Vagina (tissue), 2 donors: ENCODE measurements at places on chromosomes 5 and 9.

DNA sequence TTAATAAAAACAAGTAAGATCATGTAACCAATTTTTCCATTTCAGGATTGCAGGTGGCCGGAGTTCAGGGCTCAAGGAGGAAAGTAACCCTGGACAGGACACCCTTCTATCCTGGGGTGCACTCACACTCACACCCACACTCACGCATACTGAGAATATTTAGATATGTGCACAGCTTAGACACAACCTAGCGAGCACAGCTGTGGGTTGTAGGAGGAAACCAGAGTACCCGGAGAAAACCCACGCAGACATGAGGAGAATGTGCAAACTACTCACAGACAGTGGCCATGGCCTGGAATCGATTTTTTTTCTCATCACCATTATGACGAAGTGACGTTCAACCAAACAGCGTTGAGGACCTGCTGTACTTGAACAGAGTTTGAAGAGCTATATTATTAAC is 4.5 kb upstream of the EFNA5 start:
- no peak for DNase-seq

DNA sequence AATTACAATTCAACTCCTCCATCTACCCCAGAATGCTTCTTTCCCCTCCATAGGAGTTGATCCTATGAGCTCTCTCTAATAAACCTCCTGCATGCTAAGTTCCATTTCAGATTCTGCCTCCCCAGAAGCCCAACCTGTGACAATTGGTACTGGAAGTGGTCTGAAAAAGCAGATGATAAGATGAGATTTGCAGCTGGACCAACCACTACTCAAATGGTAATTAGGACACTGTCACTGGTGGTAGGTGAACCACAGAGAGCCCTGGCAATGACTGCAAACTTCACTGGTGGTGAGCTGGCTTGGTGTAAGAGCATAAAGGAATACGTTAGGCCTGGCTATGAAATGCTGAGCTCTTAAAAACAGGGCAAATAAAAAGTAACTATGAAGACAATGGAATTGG is 112.6 kb downstream of the ESM1 start:
- no peak for DNase-seq

GRCh38 chr9:136327304-136327974 is at the start of gene GPSM1:
TSS of gene GPSM1 (plus strand) at chr9:136327539. CDS start at chr9:136327696, 157 bp downstream.
- DNase-seq, result no peak

GRCh38 chr5:134088994-134089560 is 25.4 kb upstream of the TCF7 start:
- no peak for DNase-seq

GRCh38 chr5:147168578-147169327 is 66.1 kb upstream of the STK32A start:
- DNase-seq, result no peak

- DNase-seq, result no peak
Observed at GRCh38 chr9:16602494-16602893, 268.0 kb downstream of the BNC2 start.

- DNase-seq, result no peak
Observed at GRCh38 chr9:113536483-113537228, 73.1 kb downstream of the RGS3 start.

DNA sequence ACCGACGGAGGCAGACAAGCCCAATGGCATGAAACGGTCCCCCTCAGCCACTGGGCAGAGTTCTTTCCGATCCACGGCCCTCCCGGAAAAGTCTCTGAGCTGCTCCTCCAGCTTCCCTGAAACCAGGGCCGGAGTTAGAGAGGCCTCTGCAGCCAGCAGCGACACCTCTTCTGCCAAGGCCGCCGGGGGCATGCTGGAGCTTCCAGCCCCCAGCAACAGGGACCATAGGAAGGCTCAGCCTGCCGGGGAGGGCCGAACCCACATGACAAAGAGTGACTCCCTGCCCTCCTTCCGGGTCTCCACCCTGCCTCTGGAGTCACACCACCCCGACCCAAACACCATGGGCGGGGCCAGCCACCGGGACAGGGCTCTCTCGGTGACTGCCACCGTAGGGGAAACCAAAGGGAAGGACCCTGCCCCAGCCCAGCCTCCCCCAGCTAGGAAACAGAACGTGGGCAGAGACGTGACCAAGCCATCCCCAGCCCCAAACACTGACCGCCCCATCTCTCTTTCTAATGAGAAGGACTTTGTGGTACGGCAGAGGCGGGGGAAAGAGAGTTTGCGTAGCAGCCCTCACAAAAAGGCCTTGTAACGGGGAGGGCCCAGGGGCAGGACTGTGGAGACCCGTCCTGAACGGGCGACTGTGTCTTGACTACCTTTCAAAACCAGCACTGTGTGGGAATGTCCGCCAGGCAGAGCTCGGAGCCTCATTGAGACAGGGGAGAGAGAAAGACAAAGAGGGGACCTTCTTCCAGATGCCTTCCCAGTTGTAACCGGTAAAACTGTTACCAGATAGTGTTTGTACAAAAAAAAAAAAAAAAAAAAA is 29.9 kb downstream of the CD180 start:
- DNase-seq, result no peak

DNA sequence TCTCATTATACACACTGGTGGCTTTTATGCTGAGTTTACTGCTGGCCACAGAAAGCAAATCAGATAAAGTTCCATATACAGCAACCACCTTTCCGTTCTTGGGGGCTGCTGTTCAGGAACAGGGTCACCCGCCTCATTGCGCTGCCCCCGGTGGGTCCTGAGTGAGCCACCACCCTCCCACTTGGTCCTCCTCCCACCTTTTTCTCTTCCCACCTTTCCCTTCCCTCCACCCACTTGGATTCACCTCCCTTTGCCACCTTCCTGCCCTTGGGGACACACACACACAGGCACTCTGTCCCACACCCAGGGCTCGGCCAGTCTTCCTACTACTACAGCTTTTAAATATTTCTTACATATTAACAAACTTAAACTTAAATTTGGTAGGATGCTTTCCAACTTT is 127.6 kb downstream of the WDR70 start:
- DNase-seq, result no peak

DNA sequence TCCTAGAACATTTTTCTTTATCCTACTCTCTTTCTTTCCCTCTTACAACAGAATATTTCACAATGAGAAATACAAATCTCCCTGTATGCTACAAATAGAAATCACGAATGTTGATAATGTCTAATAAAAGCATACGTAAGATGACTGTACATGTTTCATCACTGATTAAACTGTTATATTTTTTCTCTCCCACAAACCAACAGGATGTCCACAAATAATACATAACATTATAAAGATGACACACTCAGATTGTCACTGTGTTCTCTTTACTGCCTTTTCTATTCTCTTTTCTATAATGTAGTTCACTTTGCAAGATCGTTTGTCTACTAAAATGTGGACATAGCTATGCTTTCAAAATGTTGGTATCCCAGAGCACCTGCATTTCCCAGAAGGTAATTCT is 90.7 kb upstream of the PARP8 start:
- DNase-seq, result no peak

DNA sequence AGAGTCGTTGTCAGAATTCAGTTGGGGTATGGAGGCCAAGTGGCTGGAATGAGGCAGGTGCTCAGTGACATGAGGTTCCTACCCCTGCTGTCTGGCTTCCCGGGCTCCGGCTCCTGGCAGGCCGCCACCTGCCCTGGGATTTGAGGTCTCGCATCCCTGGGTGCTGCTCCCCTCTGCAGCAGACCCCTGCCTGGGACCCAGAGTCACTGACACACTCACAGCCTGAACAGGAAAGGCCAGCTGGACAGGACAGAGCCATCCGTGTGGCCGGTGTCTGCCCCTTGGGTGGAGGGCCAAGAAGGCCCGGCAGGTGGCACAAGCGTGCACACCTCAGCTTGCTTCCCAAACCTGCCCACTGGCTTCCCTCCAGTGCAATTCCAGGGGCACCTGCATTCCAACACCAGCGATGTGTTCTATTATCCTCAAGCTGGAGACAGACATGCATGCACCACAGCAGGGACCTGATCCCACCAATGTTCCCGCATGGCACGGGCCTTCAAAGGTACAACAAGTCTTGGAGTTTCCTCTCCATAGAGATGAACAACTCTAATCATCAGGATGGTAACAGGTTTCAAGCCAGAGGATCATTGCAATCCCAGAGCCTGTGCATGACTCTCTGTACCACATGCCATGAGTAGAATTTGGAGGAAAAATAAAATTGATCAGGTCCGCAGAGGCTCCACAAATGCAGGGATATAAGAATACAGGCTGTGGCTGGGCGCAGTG is 45.6 kb upstream of the RNF130 start:
- no peak for DNase-seq

GRCh38 chr5:180909782-180910181 is 10.8 kb downstream of the BTNL8 start:
- no peak for DNase-seq

GRCh38 chr5:172969921-172970320 is 10.7 kb downstream of the RPL26L1 start:
- DNase-seq, result no peak

DNA sequence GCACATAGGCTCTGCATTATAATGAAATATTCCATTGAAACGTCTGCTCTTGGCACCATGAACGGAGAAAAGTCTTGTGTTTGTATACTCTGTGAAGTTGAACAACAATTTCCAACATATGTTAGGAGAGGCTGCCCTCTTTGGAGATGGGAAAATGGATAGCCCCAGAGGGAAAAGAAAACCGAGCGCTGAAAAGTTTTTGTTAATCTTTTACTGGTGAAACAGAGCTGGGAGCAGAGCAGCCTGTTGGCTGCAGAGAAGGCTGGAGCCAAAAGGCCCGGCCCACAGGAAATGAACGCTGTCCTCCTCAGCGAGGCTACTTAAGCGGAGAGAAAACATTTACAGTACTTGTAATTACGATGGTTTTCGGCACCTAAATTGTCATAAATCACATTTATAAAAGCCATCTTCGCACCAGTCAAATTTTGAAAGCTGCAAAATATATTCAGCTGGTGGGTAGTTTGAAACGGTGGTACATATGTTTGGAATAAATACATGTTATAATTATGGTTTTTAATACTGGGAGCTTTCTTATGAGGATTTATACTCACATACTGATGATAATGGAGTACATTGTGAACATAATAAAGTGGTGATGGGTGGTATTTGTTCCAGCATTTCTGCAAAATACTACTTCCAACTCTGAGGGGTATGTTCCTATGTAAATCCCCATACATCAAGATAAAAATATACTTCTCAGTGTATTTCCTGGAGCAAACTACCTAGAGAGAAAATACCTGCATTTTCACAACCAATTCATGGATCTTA is 129.6 kb upstream of the CNTLN start:
- no peak for DNase-seq

DNA sequence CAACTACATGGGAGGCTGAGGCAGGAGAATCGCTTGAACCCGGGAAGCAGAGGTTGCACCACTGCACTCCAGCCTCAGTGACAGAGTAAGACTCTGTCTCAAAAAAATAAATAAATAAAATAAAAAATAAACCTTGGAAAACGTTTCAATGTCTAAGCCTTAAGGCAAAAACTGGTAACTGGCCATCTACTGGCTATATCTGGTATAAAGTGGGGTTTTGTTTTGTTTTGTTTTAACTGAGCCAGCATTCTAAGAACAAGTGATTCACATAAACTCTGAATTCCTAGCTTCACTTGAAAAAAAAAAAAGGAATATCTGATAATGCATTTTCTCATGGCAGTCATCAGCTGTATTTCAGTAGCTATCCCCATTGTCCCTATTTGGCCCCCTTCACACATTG is 126.1 kb upstream of the EFNA5 start:
- DNase-seq, result no peak

DNA sequence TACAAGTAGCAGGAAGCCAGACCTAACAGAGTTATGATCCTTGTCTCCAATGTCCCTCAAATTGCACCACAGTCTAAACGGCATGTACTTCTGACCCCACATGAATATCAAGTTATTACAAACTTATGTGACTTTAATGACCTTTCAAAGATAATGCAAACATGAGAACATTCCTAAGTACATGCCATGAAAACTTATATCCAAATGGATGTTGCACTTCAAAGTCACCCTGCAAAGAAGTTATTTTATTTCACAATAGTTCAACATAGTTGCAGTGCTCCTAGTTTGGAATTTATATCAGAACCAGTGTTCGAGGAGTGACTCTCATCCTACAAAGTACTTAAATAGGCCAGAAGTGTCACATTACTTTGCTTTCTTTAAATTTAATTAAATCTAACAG is 41.2 kb upstream of the ITGA1 start:
- DNase-seq, result no peak

- DNase-seq, result no peak
Observed at GRCh38 chr5:114191441-114191840, 170.4 kb upstream of the KCNN2 start.

DNA sequence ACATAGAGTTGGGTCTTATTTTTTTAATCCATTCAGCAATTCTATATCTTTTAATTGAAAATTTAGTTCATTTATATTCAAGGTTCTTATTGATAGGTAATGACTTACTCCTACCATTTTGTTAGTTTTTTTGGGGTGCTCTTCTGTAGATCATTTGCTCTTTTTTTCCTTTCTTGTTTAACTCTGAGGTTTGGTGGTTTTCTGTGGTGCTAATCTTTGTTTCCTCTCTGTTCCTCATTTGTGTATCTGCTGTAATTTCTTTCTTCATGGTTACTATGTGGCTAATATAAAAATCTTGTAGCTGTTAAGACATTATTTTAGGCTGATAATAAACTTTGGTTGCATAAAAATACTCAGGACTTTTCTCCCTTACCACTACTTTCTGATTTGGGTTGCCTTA is 181.6 kb upstream of the DMRTA1 start:
- no peak for DNase-seq

- DNase-seq, result no peak
Observed at GRCh38 chr5:96714450-96714849, 52.3 kb downstream of the CAST start.

- no peak for DNase-seq
Observed at GRCh38 chr5:110335361-110336066, 391.0 kb downstream of the TMEM232 start.

DNA sequence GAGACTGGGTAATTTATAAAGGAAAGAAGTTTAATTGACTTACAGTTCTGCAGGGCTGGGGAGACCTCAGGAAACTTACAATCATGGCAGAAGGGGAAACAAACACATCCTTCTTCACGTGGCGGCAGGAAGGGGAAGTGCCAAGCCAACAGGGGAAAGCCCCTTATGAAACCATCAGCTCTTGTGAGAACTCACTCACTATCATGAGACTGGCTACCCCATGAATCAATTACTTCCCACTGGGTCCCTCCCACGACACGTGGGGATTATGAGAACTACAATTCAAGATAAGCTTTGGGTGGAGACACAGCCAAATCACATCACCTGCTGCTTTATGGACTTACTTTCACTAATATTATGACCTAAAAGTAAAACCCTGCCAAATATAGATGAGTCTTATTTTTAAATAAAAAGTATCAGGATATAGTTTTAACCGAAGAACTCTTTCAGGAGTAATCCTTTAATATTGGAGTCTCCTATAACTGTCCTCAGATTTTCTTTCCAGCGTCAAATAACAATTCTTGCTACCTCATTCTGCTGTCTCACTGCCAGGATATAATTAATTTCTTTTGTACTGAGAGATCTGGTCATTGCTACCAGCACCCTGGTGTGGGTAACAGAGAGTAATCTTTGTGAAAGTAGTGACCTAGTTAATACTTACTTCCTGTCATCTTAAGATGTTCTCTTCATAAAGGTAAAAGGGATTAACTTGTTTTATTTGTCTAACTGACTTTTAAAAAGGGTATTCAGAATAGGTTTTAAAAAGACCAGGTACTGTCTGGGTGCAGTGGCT is 68.6 kb downstream of the NLN start:
- DNase-seq, result no peak
